Anterior cingulate cortex (tissue), 58 donors: ENCODE measurements at places on chromosomes 7 and 10.

GRCh38 chr7:10120936-10121335 is 852.7 kb upstream of the PHF14 start:
- no peak for DNase-seq

DNA sequence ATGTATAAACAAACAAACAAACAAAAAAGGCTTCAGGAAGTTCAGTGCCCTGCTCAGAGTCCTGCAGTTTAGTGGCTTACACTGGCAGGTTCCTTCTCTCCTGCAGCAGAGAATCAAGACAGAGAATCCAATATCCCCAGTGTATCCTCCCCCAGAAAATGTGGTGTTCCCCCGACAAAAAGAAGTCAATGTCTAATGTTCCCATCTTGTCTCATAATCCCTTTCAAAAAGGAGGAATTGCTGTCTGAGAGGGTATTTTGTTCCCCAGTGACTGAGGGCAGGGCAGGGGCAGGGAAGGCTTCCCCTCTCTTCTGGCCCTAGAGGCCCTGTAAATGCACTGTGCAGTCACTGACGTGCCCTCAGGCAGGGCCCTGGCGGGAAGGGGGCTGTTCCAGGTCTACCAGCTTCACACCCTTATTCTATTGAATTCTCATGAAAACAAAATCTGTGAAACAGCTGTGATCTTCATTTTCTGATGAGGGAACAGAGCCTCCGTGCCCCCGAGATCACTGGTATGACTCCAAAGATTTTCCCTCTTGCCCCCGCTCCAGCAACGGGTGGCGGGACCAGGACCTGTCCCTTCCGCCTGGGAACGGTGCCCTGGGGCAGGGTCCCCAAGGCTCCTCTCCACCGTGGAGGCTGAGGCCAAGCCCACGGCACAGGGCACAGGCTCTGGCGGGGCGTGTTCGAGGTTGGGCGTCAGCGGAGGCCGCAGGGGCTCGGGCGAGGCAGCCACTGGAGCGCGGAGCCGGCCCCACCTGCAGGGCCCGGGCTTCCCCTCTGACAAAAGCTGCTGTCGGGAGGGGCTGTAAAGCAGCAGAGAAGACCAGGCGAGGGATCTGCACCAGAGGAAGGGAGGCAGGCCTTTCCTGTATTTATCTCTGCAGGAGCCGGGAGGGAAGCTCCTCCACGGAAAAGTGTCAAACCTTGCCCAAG is 13.4 kb upstream of the WDFY4 start:
- no peak for DNase-seq

DNA sequence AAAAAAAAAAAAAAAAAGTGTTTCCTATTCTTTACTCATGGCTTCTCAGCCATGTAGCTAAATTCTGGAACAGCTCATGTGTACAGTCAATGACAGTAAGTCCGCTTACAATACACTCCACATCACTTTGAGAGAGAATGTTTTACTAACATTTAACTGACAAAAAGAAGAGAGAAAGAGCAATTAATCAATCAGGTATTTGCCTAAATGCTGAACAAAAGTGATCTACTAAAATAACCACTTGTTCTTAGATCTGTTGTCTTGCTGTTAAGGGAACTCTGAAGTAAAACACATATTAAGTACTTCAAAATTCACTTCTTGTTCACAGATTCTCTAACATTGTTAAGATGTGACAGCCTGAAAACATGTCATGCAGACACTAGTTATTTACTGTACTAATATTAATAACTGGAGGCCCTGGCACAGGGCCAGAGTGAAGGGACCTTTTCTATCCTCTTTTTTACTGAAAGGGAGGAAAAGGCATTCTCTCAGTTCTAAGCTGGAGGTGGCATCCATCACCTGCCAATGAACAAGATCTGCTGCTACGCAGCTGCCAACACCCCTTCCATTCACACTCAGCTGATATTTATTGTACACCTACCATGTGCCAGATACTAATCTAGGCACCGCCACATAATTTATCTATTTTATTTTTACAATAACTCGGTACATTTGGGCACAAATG is 72.6 kb downstream of the AHR start:
- no peak for DNase-seq

DNA sequence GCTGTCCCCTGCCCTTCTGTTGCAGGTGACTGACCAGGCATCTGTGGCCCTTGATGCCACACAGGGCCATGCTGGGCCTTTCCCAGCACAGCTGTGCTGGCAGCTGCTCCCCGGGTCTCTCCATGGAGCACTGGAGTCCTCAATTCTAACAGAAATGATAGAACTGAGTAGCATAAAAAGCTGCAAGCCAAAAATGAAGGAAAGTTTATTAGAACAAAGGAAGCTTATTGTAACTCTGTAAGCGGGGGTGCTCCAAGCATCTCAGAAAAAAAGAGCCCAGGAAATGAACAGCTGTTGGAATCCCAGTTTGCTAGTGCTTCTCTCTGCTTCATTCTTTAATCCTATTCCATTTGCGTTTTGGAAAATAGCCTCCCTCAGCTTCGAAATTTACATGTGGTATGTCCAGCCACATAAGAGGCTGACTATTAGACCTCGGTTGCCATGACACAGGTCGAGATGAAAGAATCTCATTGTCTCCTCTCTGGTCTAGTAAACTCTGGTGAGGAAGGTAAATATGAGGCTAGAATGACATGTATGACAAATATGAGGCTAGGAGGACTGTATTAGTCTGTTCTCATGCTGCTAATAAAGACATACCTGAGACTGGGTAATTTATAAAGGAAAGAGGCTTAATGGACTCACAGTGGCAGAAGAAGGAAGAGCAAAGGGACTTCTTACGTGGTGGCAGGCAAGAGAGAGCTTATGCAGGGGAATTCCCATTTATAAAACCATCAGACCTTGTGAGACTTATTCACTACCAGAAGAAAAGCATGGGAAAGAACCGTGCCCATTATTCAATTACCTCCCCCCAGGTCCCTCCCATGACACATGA is 23.7 kb downstream of the EPDR1 start:
- DNase-seq: no peak

DNA sequence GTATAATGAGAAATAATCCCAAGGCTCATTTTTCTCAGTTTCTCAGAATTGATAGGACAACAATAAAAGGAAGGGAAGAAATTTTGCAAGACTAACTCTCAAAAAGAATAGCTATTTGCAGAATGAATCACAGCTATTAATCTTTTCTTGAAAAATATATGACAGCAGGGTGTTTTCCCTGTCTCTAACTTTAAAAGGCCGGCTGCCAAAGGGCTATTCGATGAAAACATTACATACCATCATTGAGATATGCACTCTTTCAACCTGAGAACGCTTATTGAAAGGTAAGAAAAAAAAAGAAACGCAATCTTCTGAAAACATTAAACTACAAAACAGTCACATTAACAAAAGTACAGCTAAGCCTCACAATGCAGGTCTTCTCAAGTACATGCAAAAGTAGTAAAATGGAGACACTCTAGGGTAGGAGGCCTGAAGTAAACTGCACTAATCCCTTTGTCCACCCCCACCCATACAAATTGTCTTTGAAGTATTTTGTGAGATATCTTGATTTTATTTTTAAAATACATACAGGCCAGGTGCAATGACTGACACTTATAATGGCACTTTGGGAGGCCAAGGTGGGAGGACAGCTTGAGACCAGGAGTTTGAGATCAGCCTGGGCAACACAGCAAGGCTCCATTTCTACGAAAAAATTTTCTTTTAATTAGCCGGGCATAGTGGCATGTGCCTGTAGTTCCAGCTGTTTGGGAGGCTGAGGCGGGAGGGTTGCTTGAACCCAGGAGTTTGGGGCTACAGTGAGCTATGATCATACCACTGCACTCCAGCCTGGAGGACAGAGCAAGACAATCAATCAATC is 83.0 kb downstream of the PARD3 start:
- DNase-seq: no peak

GRCh38 chr7:116851671-116852070 is 10.7 kb upstream of the CAPZA2 start:
- no peak for DNase-seq

- no peak for DNase-seq
These were observed 75.7 kb upstream of the NANOS1 start for GRCh38 chr10:118953598-118954393.

DNA sequence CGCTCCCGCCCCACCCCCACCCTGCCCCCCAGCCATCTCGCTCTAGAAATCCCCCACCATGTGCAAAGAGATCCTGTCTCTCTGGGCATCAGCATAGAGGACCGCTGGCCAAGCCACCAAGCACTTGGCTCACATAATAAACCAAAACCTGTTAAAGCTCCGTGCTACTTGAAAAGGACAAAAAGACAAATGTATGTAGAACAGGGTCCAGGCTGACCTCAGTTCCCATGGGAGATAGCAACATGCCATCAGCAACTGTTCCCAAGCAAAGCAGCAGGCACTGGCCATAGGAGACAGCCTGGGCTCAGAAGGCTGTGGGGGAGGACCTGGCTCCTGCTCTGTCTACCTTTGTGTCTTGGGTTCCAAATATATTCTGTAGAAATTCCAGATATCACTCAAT is 38.4 kb upstream of the GDF10 start:
- no peak for DNase-seq

GRCh38 chr10:58575491-58575890 is 62.8 kb downstream of the BICC1 start:
- no peak for DNase-seq

DNA sequence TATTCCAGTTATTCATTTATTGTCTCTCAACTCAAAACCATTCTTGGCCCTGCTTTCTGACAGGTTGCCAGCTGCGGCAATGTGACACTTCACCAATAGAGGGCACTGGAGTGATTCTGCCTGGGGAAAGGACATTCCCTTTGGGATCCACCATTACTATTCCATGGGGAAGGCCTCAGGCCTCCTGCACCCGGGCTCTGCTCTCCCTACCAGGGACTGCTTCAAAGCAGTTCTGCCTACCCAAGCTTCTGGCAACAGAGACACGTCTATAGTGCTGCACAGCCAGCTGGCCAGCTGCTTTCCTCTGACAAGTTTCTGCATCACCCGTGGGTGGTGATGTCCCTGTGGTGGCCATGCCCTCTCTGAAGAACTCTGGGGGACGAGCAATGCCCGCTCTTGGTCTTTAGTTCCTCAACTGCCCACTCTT is 163.8 kb downstream of the ELMO1 start:
- peak; percentile 72 for DNase-seq

GRCh38 chr10:23402856-23403255 is 36.0 kb upstream of the OTUD1 start:
- DNase-seq: no peak

GRCh38 chr10:62985807-62986600 is 147.1 kb upstream of the NRBF2 start:
- no peak for DNase-seq

DNA sequence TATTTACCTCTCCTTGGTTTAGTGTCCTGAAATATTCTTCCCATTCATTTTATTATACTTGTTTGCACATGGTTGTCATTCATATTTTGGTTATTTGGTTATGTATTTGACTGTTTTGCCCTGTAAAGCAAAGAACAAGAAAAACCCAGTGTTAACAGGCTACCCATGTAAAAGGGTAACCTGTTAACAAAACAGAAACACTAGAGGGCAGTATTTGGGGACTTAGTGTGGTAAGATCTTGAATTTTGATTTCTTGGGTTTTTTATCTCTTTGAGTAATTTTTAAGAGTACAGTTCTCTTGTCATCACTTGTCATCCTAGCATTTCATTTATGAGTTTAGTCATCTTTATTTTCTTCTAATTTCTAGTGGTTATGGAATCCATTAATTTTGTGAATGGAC is 51.3 kb downstream of the POLL start:
- no peak for DNase-seq

- no peak for DNase-seq
These were observed 60.8 kb downstream of the ZNF438 start for GRCh38 chr10:30970760-30971460.

- DNase-seq: no peak
These were observed 24.1 kb downstream of the GRIFIN start for GRCh38 chr7:2452074-2452507.

- DNase-seq: no peak
These were observed 91.8 kb downstream of the SH3PXD2A start for GRCh38 chr10:103763374-103764202.

GRCh38 chr10:62268027-62268398 is 631 bp downstream of the RTKN2 start:
- no peak for DNase-seq
